Stimulated activated CD4-positive, alpha-beta T cell treated with anti-CD3 and anti-CD28 coated beads, TNF-alpha, amount 100 ng/mL, for 48 hours (primary cell): ENCODE measurements at places on chromosomes 4 and X.

DNA sequence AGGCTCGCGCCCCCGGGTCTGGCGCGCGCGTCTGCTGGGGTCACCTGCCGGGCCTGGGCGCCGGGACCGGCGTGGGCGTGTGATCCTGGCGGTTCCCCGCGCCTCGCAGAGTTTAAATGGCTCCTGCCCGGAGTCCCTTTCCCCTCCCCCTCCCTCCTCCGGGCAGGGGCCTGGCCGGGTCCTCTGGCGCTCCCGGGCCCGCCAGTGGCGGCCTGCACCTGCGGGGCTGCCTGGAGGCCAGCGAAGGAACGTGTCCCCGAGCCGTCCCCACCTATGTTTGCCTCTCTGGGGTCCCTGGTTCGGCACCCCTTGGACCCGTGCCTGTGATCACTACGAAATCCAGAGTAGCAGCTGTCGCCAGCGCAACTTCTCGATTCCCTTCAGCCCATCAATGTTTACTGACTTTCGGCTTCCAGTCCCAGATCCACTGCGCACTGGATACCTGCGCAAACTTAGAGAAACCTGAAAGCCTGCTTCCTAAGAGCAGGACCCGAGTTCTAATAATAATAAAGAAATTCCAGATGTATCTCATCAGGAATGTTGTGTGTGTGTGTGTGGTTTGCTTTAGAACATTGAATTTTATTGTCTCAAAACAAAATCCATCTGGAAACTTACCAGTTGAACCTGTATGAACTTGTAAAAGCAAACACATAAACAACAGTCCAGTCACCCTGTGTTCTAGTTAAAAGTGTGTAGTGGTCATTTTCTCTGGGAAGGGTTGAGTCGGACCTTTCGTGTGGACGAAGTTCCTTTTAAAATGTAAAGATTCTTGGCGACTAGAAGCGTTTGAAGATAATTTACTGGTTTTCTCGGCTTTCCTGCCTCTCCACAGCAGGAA lies 788 bp downstream of the SHROOM2 start:
- no peak for DNase-seq

DNA sequence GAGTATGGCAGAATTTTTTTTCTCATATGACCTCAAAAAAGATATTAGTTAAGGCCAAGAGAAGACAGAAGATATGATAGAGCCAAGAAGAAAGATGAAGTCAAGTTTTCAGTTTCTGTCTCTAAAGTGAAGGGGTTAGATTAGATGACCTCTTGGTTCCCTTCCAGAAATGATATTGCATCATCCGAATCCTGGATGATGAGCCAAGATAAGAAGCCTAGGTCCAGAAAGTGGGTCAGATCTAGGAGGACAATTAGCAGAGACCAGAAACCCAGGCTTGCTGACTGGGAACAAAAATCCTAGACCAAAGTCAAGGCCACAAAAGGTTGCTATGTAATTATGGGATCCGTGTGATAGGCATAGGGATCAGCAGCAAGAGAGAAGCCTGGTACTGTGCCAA lies 20.2 kb downstream of the SATL1 start:
- no peak for DNase-seq

DNA sequence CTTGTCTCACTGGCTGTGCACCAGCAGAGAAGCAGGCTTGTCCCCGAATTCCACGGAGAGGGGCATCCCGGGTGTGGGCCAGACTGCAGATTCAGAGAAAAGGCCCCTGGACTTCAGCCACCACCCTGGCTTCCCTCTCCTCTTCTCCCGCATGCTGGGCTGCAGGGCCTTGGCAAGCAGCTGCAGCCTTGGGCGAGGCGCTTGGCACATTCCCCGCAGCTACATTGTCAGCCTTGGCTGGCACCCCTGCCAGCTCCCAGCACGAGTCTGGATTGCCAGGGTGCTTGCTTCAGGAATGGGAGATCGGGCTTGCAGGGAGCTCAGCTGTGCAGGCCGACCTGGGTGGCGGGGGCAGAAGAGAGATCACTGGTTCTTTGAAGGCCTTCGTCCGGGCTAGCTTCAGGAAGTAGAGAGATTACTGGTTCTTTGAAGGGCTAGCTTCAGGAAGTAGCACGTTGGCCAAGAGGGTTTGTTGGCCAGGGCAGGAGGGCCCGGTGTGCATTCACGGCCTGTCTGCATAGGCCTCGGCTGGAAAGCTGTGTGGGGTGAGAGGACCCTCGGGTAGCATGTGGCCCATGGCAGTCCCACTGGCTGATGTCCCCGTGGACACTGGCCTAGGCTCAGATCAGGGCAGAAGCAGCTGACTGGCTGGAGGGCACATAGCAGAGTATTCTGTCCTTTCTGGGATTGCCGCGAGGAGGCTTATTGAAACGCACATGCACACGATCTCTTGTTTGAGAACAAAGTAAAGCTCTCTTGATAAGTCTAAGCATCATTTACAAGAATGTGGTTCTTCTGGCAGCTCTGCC lies 2.7 kb downstream of the ABCD1 start:
- no peak for DNase-seq

- no peak for DNase-seq
Measured at GRCh38 chr4:7705062-7705461, 234.6 kb downstream of the AFAP1 start.

DNA sequence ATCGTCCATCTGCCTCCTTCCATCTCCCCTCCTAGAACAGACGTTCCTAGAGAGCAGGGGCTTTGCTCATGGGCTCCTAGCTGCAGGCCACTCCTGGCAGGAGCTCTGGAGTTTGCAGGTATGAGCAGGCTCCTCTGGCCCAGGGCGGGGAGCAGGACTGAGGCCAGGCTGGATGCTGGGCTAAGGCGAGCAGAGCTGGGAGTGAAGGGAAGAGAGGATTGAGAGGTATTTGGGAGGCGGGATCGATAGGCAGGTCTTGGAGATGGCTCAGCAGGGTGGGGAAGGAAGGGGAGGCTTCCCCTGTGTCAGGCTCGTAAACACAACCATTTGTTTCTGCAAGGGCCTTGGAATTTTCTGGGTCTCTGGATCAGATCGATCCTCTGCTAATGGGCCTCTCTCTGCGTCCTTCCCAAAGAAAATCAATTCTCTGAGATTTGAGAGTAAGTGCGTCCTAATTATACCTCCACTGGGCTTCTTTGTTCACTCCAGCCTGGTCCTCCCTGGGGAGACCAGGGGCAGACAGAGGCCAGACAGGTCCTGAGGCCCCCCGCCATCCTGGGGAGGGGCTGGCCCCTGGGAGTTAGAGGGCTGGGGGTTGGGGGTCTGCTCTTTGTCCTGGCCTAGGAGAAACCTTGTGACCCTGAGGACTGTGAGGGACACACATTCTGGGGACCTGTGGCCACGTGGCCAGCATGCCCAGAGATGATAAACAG lies 94.8 kb upstream of the PSAPL1 start:
- no peak for DNase-seq

- DNase-seq: no peak
Measured at GRCh38 chr4:99845179-99845578, 28.6 kb downstream of the DAPP1 start.

DNA sequence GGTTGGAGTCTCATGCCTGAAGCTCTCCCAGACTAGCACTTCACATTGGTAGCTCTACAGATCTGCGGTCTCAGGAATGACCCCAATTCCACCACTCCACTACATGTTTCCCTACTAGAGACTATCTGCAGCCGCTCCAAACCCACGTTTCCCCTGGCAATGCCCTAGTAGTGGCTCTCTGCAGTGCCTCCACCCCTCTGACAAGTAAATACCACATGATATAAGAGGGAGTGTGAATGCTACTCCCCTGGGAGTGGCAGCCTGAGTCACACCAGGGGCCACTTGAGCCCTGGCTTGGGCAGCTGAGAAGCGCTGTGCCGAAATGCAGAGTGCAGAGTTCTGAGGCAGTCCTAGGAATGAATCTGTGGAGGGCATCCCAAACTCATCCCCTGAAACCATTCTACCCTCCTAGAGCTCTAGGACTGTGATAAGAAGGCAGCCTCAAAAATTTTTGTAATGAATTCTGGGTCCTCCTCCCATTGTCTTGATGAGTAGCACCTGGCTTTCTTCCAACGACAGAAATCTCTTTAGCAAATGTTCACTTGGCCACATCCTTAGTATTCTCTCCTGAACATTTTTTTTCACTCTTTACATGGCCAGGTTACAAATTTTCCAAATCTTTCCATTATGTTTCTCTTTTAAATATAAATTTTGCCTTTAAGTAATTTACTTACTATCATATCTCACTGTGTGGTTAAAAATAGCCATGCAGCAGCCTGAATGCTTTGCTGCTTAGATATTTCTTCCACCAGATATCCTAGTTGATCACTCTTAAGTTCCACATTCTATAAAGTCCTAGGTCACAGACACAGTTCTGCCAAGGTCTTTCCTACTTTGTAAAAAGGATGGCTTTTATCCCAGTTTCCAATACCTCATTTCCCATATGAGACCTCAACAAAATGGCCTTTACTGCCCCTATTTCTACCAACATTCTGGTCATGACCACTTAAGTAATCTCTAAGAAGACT lies 160.2 kb upstream of the CPEB2 start:
- DNase-seq: no peak

DNA sequence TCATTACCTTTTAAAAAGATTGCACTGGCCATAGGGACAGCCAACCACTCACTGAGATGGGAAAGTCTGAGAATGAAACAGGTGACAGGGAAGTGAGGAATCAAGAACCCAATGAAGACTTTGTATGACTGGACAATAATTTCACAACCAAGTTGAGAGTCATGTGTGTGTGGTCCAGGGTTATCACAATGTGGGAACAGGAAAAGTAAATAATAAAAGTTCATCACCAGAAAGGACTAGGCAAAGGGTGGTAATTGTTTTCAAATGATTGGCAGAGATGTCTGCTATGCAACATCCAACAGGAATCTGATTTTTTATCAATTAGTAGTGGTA lies 129.3 kb downstream of the AMELX start:
- no peak for DNase-seq
